ENCODE measurements at places on chromosomes 13 and 19. TPM values are rescaled to one million over a fixed set of nuclear protein-coding genes. Genes with fewer than 3 reads are reported as not detected.

Gene ZNF177
- 0.43 TPM for total RNA-seq

Gene LILRA1
- total RNA-seq, result not detected

Gene AP1M2
- total RNA-seq, result 0.22 TPM

Gene CEBPA
- total RNA-seq, result 0.14 TPM

Gene ZNF578
- total RNA-seq, result 4.2 TPM

Gene STARD13
- total RNA-seq, result 58.7 TPM

Gene EBI3
- total RNA-seq, result 1.3 TPM

Gene B3GNT8
- total RNA-seq, result 1.7 TPM

Gene LILRB4
- not detected for total RNA-seq

Gene S1PR4
- total RNA-seq, result not detected

Gene TARM1
- total RNA-seq, result not detected

Measured in placental pericyte (primary cell).